ENCODE measurements at places on chromosomes 16 and 17. TPM values are rescaled to one million over a fixed set of nuclear protein-coding genes. Genes with fewer than 3 reads are reported as not detected.

ZNF821 gene
- total RNA-seq = 11.1 TPM

DNA sequence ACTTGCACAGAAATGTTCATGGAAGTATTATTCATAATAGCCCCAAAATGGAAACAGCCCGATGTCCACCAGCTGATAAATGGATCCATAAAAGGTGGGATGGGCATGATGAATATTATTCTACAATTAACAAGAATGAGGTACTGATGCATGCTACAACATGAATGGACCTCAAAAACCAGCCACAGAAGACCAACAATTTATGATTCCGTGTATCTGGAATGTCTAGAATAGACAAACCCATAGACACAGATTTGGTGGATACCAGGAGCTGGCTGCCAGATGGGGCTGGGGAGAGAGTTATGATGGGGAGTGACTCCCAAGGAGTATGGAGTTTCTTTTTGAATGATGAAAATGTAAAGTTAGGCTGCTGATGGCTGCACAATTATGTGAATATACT lies 10.8 kb upstream of the NAGLU start:
- H3K4me3 ChIP-seq = no peak overlapping the region
- H3K4me1 ChIP-seq = peaks cover 12% of the 10 kb centered on the region
- H3K27ac ChIP-seq = peak overlapping the region; percentile 96
- H3K36me3 ChIP-seq = no peaks in the 10 kb centered on the region

DNA sequence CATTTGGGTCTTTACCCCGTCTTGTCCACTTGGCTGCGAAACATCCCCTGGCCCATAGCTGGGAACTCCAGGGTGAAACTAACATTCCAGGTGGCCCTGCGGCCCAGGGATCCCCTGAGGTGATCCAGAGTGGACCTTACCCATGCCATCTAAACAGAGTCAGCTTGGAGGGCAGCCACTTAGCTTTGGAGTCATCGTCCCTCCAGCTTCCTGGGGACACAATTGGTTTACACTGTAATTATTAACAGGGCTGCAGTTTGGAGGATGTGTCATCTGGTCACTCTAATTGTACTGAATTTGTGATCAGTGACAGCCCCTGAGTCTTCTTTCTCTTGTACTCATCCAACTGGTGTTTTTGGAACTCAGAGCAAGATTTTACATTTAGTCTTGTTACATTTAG lies 149.9 kb downstream of the ENGASE start:
- no peak overlapping the region for H3K4me3 ChIP-seq
- H3K27ac ChIP-seq = no peak overlapping the region
- no peak for DNase-seq
- H3K27me3 ChIP-seq = peaks cover 91% of the 10 kb centered on the region

CA10 gene
- not detected for total RNA-seq

DNA sequence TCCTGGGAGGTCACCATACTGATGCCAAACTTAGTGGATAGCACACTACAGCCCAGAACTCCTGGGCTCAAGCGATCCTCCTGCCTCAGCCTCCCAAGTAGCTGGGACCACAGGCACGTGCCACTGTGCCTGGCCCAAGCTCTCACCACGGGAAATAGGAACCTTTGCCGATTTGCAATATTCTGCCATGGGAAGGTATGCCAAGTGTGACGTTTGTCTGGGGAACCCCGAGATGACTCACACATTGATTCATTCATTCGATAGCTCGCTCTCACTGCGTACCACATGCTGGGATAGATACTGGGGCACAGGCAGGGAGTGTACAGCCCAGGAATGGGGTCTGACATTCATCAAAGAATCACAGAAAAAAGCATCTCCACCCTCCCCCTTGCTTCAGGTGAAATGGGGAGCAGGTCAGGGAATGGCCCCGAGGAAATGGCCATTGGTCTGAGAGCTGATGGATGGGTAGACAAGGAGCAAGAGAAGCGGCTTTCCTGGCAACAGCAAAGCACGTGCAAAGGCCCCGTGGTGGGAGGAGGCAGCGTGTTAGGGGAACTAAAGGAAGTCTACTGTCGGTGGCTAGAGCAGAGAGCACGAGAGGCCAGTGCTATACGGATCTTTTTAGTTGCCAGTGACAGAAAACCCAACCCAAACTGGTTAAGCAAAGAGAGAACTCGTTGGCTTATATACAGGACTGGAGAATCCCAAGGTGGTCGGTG lies 44.1 kb downstream of the DNAH17 start:
- H3K27ac ChIP-seq = no peak overlapping the region
- H3K27me3 ChIP-seq = no peaks in the 10 kb centered on the region
- no peak for DNase-seq
- H3K4me1 ChIP-seq = no peaks in the 10 kb centered on the region
- no peak overlapping the region for H3K4me3 ChIP-seq
- H3K36me3 ChIP-seq = no peaks in the 10 kb centered on the region
